ENCODE measurements at places on chromosomes 11 and 22.
A peak's percentile ranks its signal among the peaks of the same experiment; 100 is the strongest.

DNA sequence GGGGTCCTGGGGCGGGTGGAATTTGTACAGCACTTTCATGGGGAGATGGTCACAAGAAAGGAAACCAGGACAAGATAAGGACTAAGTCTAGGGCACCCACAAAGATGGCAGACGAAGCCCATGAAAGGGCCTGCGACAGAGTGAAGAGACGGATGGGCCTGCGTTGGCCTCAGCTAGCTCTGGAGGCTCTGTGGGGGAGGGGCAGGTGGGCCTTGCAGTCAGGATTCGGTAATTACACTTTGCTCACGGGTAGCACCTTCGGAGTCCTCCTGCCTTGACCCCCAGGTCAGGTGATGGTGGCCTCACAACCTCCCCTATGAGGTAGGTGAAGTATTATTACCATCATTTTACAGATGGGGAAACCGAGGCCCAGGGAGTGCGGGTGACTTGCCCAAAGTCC, 7.1 kb downstream of the LRRC10B start:
- DNase-seq, result no peak

GRCh38 chr22:20273758-20274181, 5.7 kb upstream of the RTN4R start:
- no peak for DNase-seq

DNA sequence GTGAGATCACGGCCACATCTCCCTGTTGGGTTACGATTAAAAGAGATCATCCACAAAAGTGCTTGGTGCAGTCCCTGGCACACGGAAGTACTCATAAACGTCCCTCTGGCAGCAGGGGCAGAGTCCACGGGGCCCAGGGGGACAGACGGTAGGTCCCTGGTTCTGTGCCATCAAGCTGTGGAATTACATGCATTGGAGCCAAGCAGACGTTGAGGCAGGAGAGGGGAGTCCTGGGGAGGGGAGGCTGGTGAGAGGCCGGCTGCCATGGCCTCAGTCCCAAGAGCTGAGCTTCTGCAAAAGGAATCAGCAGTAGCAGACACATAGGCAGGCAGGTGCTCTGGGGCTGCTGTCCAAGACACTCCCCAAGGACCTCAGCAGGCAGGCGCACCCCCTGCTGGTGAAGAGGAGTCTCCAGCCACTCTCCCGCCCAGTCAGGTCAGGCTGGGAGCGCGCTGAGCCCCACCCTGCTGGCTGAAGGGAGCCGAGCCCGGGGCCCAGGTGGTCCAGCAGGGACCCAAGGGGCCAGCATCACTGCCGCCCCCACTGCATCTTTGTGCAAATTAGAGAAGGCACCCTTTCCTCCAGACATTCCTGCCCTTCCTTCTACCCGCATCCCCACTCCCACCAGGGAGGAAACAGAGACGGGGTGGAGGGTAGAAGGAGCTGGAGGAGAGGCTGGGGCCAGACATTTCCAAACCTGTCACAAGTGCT, 7.6 kb upstream of the KCTD17 start:
- peak; percentile 90 for DNase-seq

DNA sequence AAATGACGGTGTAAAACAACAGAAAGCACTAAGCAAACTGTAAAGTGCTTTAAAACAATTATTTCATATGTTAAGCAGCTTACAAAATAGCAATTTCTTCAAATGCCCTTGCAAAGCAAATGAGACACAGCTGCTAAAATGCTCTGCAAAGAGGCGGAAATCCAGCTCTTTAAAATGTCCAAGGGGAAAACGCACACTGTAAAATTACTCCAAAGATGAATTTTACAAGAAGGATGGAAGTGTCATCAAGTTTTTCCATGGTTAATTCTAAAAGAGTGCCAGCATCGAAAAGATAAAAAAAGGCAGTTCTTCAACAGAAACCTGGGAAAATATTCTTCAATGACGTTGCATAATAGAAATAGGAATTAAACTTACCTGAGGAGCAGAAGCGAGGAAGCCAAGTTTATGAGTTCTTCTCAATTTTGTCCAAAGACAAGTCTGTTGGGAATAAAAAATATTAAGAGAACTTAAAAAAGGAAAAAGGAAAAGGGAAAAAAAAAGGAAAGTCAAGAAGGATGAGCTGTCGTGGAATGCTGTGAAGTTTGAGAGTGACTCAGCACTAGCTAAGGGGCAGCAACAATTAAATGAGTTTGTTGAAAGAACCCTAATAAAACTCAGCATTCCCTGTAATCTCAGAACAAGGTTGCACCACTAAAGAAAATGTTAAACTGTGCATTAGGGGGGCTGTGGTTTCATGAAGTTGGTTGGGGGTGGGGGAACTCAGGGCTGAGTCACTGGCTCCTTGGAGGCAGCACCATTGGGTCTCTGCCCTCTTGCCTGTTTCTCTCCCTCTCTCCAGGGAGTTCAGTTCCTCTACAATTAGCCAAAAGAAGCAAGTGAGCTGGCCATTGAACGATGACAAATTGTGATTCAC, 64.2 kb upstream of the BLID start:
- peak; percentile 90 for DNase-seq

DNA sequence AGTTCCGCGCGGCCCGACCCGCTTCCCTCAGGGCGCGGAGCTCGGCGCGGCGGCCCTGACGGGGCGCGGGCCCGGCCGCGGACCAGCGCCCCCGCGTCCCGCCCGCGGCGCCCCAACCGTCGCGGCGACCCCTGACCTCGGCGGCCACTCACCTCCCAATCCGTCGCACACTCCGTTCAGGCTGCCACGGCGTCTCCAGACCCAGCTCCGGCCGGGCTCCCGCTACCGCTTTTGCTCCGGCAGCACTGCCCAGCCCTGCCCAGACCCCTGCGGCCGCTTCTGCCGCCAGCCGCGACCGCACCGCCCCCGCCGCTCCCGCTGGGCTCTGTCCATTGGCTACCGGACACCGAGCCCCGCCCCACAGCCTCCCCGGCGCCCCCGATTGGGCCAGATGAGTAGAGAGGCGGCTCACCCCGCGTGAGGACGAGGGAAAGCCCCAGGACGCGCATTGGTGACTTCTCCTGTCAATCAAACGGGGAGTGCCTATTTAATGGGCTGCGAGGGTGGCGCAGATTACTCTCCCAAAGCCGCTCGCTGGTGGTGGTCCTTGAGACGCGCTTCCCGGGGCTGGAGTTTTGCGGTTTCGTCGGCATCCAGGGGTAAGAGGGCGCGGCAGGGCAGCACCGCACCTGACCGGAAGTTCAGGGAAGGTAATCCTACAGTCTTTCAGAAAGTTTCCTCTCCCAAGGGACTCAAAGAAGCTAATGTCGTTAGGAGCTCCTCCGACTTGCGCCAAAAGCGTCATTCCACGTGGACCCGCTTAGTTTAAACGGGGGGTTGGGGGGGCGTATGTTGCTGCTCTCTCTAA, at the start of gene PACSIN2:
PACSIN2 (minus strand) TSS at position 281 of the 808 bp plus-strand sequence. CDS start 103,069 bp downstream, outside the sequence.
- peak; percentile 100 for DNase-seq

- no peak for DNase-seq
Measured at GRCh38 chr11:11793073-11793472, 48.7 kb upstream of the USP47 start.

DNA sequence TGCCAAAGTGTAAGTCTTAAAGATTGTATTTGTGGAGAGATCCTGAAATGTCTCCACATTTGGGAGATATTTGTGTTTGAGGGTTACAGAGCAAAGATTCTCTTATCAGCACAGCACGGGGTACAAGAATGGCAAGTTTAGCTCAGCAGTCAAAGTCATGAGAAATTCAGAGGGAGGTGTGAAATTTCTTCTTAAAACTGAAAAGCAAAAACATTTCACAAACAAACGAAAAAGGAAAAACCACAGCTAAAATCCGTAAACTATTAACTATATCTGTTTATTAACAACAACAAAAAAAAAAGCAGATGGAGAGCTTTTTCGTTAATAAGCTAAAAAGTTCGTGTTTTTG, 40.9 kb upstream of the ETS1 start:
- DNase-seq, result no peak
